PC-9 (cell line): ENCODE measurements at places on chromosomes 7 and 10. TPM values are rescaled to one million over a fixed set of nuclear protein-coding genes. Genes with fewer than 3 reads are reported as not detected.

CHN2 gene
- total RNA-seq, result not detected in 2 replicates

SEMA3A gene
- total RNA-seq, result 6.1 and 6.3 TPM in 2 replicates

CADPS2 gene
- total RNA-seq, result 9.9 and 11.9 TPM in 2 replicates

UPK3BL1 gene
- total RNA-seq, result 39.8 and 52.0 TPM in 2 replicates

ANKIB1 gene
- total RNA-seq, result 78.2 and 116 TPM in 2 replicates

NUTM2E gene
- 0.70 and 0.88 TPM in 2 replicates for total RNA-seq

FBXO24 gene
- 2.7 and 4.6 TPM in 2 replicates for total RNA-seq

OR2A42 gene
- total RNA-seq, result not detected in 2 replicates

PNLIP gene
- not detected in 2 replicates for total RNA-seq

ZNF107 gene
- total RNA-seq, result 4.8 and 6.0 TPM in 2 replicates

ODAD2 gene
- not detected in 2 replicates for total RNA-seq

AHR gene
- 46.4 and 61.3 TPM in 2 replicates for total RNA-seq

DNA sequence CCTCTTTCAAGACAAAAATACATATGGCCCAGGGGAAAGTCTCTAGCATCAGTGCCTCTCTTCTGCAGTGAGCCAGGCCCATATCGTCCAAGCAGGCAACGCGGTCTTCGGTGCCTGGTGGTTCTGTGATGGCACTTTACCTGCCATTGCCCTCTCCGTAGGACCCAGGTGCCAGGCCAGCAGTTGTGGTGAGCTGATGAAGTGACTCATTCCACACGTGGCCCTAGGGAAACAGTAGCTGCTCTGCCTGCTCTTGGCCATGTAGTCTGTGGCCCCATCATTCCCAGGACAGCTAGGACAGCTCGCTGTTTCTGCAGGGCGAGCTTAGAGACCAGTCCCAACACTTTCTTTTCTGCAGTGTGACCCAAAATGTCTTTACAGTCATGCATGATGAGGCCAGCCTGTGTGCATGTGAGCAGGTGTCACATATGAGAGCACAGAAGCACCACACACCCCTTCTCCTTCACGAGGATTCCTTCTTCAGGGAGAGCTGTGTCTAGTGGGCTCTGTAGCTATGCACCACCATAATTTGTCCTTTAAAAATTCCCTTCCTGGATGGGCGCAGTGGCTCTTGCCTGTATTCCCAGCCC, 39.0 kb downstream of the SVIL start:
- no peaks in the 10 kb centered on the region for H3K36me3 ChIP-seq
- no peaks in the 10 kb centered on the region for H3K27me3 ChIP-seq
- peaks cover 10% of the 10 kb centered on the region for H3K4me1 ChIP-seq
- peak; percentile 44 for DNase-seq

DNA sequence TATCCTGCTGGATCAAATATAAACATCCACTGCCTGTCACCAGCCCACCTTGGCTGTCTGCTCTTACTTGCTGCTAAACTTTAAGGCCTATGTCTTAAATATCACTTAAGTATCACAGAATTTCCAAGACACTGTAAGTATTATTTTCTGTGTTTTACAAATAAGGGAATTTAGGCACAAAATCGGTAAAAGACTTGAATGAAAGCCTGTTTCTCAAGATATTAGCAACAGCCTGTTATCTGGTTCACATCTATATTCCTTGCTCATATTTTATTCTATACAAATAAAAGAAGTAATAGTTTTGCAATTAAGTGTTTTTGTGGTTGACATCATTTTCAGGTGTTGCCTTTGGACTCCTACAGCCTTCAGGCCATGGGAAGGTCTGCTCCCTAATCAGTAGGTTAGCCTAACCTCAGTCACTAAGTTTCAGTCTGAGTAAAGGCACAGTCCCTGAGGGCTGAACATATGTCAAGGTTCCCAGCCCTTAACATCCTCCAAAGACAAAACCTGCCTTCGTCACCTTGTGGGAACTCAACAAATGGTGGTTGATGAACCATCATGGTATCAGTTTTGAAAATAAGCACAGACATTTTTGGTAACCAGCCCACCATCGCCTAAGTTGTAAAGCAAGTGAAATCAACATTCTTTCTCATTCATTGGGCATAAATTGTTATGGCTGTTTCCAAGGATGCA, 127.1 kb downstream of the CREB5 start:
- H3K36me3 ChIP-seq, result no peaks in the 10 kb centered on the region
- no peak overlapping the region for H3K4me3 ChIP-seq
- H3K27me3 ChIP-seq, result no peaks in the 10 kb centered on the region
- no peak overlapping the region for H3K27ac ChIP-seq
- H3K4me1 ChIP-seq, result no peaks in the 10 kb centered on the region

- no peak overlapping the region for H3K4me3 ChIP-seq
- H3K27ac ChIP-seq, result no peak overlapping the region
- H3K27me3 ChIP-seq, result no peaks in the 10 kb centered on the region
- H3K4me1 ChIP-seq, result peaks cover 13% of the 10 kb centered on the region
Measured at GRCh38 chr7:108406222-108406890, 49.9 kb downstream of the NRCAM start.

GRCh38 chr7:87057210-87057609, 2.2 kb downstream of the ELAPOR2 start:
- H3K4me3 ChIP-seq, result no peak overlapping the region
- peaks cover 5% of the 10 kb centered on the region; the same call in 1 of the 2 replicates for H3K4me1 ChIP-seq
- no peaks in the 10 kb centered on the region for H3K27me3 ChIP-seq
- H3K27ac ChIP-seq, result no peak overlapping the region

DNA sequence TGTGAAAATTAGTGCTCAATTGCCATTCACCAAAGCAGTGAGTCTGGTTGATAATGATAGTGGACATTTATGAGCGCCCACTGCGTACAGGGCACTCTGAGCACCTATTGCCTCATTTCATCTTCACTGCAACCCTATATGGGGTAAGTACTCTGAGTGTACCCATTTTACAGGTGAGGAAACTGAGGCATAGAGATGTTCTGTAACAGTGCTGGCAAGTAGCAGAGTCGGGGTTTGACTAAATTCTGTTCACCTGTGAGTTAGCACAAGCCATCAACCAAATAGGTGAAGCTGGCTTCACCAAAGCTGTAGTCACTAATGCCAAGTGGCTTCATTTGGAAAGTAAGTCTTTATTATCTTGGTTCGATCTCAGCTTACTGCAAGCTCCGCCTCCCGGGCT, 135.8 kb downstream of the SPAG6 start:
- peaks cover 9% of the 10 kb centered on the region; the same call in 1 of the 2 replicates for H3K4me1 ChIP-seq
- H3K36me3 ChIP-seq, result no peaks in the 10 kb centered on the region

DNA sequence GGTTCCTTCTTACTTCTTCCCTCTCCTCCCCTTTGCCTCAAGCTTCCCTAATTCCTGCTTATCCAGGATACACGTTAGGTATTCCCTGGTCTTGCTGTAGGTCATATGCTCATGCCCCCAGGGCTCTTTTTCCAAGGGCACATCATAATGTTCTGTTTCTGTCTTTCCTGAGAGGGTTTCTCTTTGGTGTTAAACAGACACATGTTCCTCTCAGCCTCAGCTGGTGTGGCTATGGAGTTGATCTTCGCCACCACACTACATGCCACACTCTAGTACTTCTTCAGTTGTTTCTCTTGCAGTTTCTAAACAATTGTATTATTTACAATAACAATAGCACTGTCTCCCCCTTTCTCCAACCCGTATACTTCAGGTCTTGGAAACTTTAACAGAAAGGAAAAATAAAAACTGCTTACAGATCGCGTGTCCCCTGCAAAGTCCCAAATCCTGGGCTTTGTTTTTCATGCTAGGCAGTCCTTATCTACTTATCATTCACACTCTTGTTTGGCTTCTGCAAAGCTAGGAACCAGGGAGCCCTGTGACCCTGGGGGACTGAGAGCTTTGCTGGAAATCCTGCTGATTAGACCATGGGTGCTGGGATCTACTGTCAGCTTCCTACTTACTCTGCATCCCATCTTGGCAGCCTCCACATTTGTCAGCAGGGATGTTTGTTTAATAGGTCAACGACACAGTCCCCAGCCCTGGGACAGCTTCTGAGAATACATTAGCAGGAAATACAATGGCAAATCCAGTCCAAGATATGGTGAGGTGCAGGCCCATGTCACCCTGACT, 193.9 kb upstream of the BMPER start:
- H3K27ac ChIP-seq, result no peak overlapping the region
- H3K4me1 ChIP-seq, result no peaks in the 10 kb centered on the region
- no peak for DNase-seq

DNA sequence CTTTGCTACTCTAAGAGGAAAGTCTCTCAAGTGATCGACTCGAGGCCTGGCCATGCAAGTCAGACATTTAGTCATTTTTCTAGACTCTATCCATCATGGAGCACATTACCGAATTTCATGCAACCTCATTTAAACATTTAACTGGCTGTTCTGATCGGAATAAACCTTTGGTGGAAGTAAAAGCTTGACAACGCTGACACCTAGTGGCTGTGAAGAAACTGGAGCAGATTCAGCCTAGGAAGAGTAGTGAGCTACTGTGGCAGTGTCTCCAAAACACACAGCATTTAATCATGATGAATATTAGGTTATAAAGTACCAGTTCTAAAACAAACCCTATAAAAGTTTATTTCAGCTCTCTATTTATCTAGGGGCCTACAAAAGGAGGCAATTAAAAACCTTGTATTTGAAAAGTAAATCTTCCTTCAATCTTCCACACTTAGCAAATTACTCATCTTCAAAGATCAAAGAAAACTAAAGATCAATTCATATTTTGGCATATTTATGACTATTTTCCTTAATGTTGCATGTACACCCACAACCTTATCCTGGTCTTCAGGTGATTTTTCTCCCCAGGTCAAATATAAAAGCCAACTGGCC, 175.0 kb downstream of the CTNNA3 start:
- no peak overlapping the region for H3K27ac ChIP-seq
- no peaks in the 10 kb centered on the region for H3K4me1 ChIP-seq
- peak; percentile 31 for DNase-seq
- H3K36me3 ChIP-seq, result no peaks in the 10 kb centered on the region
- no peak overlapping the region for H3K4me3 ChIP-seq

GRCh38 chr7:128692623-128693270, 20.7 kb downstream of the GARIN1A start:
- no peaks in the 10 kb centered on the region for H3K36me3 ChIP-seq
- H3K4me1 ChIP-seq, result no peaks in the 10 kb centered on the region
- no peak overlapping the region for H3K4me3 ChIP-seq
- H3K27me3 ChIP-seq, result no peaks in the 10 kb centered on the region

DNA sequence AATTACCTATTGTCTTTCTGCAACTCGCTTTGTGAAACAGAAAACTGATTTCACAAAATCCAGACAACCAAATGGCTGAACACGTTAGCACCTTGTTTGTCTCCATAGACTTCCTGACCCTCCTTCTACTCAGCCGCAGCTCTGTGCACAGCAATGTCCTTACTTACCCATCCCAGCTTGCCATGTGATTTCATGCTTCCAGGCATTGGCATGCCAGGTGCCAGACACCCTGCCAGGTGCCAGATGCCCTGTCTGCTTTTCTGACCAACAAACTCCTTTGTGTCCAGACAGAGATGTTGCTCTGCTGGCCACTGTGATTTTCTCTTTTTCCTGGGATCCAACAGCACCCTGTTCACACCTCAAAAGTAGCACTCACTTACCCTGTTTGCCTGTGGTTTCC, 16.1 kb upstream of the FAM170B start:
- no peak overlapping the region for H3K27ac ChIP-seq
- DNase-seq, result no peak
- no peaks in the 10 kb centered on the region for H3K4me1 ChIP-seq
- no peaks in the 10 kb centered on the region for H3K36me3 ChIP-seq
- H3K4me3 ChIP-seq, result no peak overlapping the region

- H3K4me3 ChIP-seq, result no peak overlapping the region
- H3K27ac ChIP-seq, result no peak overlapping the region
- H3K36me3 ChIP-seq, result no peaks in the 10 kb centered on the region
Measured at GRCh38 chr10:89185658-89186057, 21.5 kb downstream of the CH25H start.

- H3K4me1 ChIP-seq, result no peaks in the 10 kb centered on the region
- no peaks in the 10 kb centered on the region for H3K36me3 ChIP-seq
- H3K27ac ChIP-seq, result no peak overlapping the region
- no peak for DNase-seq
- no peaks in the 10 kb centered on the region for H3K27me3 ChIP-seq
- H3K4me3 ChIP-seq, result no peak overlapping the region
Measured at GRCh38 chr7:107471292-107472070, 1.6 kb downstream of the GPR22 start.

GRCh38 chr10:18607503-18608378, 43.6 kb downstream of the NSUN6 start:
- no peaks in the 10 kb centered on the region for H3K36me3 ChIP-seq
- peak; percentile 52 for DNase-seq
- H3K4me3 ChIP-seq, result no peak overlapping the region
- H3K27me3 ChIP-seq, result no peaks in the 10 kb centered on the region
- peaks cover 55% of the 10 kb centered on the region for H3K4me1 ChIP-seq
- H3K27ac ChIP-seq, result peak overlapping the region; percentile 59

DNA sequence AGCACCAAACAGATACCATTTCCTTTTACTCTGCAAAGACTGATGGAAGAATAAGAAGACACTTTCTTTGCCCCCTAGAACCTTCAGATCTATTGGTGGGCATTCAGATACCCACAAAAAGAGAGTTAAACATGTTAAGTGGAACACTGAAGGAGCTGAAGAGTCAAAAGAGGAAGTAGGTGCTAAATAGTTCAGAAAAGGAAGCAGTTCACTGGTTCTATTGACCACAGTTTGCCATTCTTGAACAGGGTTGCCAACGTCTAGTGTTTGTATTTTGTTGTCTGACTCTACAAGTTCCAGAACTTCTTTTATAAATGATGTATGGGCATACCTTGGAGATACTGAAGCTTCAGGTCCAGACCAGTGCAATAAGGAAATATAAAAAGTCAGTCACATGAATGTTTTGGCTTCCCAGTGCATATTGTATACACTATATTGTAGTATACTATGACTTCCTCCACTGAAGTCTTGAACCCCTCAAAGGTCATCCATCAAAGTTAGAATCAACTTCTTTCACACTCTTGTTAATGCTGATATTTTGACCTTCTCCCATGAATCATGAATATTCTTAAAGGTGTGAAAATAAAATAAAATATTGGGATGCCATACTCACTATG, 47.5 kb upstream of the AGR3 start:
- H3K4me3 ChIP-seq, result no peak overlapping the region
- no peak for DNase-seq
- no peak overlapping the region for H3K27ac ChIP-seq
- H3K27me3 ChIP-seq, result no peaks in the 10 kb centered on the region
- H3K36me3 ChIP-seq, result no peaks in the 10 kb centered on the region

DNA sequence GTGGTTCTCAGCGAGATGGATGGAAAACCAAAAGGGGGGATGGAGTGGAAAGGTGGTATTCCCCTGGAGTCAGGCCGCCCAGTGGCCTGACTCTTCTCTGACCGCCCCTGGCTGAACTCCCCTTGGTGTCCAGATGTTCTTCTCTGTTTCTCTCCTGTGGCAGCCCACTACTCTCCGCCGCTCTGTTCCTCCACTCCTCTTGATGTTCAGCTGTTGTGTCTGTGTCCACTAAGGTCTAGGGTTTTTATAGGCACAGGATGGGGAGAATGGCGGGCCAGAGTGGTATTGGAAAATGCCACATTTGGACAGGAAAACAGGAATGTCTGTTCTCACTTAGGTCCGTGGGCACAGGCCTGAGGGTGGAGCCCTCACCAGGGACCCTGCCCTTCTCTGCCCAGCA, 954.3 kb upstream of the MBL2 start:
- no peak overlapping the region for H3K4me3 ChIP-seq
- H3K4me1 ChIP-seq, result no peaks in the 10 kb centered on the region
- no peak overlapping the region for H3K27ac ChIP-seq
- H3K36me3 ChIP-seq, result no peaks in the 10 kb centered on the region

- no peaks in the 10 kb centered on the region for H3K27me3 ChIP-seq
- peaks cover 10% of the 10 kb centered on the region; the same call in 1 of the 2 replicates for H3K4me1 ChIP-seq
- H3K27ac ChIP-seq, result no peak overlapping the region
- H3K36me3 ChIP-seq, result no peaks in the 10 kb centered on the region
Measured at GRCh38 chr10:14186245-14186644, 144.5 kb downstream of the FRMD4A start.

GRCh38 chr7:144384555-144385245, 18.8 kb downstream of the NOBOX start:
- H3K4me3 ChIP-seq, result no peak overlapping the region
- no peaks in the 10 kb centered on the region for H3K27me3 ChIP-seq
- H3K27ac ChIP-seq, result no peak overlapping the region
- 0 out of 2 replicates have a peak, but pooled peaks cover 6% of the 10 kb centered on the region for H3K4me1 ChIP-seq
